ENCODE measurements at places on chromosomes 4 and X.

DNA sequence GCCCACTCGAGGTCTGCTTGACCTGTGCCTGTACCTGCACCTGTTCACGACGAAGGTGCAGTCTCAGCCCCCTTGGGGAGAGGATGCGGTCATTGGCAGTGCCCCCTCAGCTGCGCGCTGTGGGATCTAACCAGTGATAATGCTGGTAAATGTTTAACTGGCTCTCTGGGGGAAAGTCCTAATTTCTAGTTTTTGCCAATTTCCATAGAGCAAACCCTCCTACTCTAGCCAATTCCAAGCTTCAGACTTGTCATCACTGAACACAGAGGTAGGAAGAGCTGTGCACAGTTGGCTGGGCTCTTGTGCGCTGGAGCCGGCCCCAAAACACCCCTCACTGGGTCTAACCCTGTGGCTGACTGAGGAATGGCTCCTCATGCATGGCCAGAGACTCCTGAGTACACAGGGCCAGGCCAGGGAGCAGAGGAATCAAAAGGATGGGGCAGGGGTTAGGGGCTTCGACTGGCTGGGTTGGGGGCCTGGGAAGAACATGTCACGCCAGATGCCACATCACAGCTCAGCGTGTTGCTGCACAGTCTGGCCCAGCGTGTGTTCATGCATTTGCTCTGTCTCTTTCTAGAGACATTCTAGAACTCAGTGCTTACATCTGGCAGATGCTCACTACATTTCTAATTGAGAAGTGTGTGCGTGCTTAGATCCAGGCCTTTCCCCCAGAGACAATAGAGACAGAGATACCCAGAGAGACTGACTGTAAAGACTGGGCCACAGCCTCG, 270.8 kb downstream of the BCOR start:
- no peak for DNase-seq

- DNase-seq: peak; percentile 35
Measured at GRCh38 chr4:182724414-182724813, 192.8 kb downstream of the DCTD start.

DNA sequence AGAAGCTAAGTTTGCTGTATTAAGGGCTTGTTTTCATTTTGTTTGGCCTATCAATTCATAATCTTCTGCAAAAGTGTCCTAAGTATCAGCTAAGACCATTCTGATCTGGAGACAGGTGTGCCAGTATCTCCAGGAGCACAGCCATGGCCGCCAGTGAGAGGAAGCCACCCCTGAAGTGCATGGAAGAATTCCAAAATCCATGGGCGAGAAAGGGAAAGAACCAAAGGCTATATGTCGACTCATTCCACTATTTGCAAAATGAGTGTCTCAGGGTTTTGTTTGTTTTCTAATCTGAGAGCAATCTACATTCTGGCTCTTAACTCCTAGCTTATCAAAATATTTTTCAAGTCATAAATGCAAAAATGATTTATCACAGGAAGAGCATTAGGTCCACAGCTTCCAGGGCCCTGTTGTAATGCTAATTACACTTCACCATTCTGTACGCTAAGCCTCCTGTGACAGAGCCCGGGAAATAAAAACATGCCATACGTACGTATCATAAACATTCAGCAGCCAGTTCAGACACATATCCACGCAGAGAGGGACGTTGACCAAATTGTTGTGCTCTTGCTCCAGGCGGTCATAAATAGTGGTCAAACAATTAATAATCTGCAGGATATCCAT, 137.3 kb upstream of the FTHL17 start:
- DNase-seq: no peak

DNA sequence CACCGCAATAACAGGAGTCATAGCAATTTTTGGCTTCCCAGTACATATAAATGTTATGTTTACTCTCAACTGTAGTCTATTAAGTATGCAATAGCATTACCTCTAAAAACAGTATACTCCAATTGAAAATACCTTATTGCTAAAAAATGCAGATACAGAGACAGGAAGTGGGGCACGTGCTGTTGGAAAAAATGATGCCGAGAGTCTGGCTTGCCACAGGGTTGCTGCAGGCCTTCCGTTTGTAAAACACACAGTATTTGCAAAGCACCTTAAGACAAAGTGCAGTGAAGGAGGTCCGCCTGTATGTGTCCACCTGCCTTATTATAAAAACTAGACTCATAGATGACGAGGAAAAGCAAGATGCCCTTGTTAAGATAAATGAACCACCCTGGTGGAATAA, 23.5 kb downstream of the CD99 start:
- DNase-seq: no peak

DNA sequence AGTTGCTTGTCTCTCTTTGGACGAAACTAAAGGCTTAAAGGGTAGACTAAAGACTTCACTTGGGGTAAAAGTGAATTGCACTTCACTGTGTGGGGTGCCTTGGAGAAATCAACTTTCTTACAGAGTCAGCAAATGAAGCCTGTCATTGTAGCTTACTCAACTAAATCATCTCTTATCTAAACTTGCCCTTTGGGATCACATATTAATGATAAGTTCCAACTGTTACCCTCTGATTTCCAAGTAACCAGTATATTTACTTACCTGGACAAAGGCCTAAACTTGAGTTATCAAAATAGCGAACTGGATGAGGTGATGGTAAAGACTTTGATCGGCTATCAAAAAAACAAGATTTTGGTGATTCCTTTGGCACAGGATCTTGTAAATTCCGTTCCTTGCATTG, 8.9 kb upstream of the BDH2 start:
- DNase-seq: no peak

GRCh38 chr4:6716018-6716911, at the start of gene BLOC1S4:
Gene BLOC1S4 (plus strand): TSS chr4:6716174. CDS start chr4:6716210, 36 bp downstream.
- DNase-seq: peak; percentile 80

DNA sequence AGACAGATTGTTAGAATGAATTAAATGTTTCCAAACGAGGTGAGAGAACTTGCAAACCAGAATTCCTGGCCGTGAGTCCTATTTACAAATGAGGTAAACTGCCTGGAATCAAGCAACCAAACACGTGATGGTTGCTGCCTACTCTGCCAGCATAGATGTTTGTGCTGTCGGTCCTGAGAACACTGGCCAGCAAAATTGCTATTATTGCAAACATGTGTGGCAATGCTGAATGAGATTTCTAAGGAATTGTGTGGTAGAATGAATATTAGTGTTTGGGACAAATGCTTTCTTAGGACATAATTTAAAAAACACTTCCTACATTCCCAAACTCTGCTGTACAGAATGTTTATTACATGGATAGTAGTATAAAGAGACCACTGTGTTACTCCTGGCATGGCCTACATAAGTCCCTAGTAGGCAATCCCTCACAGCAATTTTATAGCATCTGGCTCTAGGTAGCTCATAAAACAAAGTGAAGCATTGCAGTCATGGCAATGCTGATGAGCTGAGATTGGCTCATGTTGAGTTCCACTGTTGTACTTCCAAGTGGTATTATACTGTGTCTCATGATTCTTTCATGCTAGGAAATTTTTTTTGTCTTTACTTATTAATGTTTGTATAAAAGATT, 605.2 kb upstream of the EPHA5 start:
- no peak for DNase-seq

DNA sequence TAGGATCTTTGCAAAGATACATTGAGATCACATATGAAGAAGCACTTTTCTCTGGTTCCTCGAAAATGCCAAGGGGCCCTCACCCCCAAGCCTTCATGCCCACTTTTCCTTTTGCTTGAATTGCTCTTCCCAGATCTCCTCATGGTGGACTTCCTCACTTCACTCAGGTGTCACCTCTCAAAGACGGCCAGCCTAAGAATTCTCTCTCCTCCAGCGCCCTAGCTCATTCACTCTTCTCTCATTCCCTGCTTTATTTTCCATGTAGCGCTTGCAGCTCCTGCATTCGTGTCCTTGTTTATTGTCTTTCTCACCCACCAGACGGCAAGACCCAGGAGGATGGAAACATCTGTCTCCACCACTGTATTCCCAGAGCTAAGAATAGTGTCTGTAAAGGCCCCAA, 32.9 kb downstream of the CCKAR start:
- no peak for DNase-seq

GRCh38 chr4:61533140-61533539, 333.0 kb downstream of the ADGRL3 start:
- no peak for DNase-seq

DNA sequence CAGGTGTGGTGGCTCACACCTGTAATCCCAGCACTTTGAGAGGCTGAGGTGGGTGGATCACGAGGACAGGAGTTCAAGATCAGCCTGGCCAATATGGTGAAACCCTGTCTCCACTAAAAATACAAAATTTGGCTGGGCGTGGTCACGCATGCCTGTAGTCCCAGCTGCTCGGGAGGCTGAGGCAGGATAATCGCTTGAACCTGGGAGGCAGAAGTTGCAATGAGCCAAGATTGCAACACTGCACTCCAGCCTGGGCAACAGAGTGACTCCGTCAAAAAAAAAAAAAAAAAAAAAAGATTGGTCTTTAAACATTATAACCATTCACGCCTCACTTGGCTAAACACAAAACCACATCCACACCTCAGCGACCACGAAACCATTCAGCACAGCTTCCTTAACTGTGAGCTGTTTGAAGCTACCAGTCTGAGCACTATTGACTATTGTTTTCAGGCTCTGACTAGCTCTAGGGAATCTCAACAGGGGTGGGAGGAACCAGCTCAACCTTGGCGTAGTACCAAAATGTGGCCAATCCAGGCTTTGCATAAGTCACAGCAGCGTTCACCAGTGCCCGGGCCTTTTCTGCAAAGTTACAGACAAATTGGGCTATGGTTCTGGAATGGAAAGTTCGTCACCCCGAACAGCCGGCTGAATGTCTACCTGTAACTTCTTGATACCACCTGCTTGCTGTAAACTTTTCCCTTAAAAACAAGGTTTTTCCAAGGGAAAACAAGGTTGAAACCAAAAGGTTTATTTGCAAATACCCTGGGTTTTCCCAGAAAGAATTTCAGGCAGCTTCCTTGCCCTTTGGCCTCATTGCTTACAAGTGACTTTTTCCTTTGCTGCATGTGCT, 73.6 kb upstream of the DHX15 start:
- no peak for DNase-seq

GRCh38 chrX:48937054-48937907, 18.5 kb upstream of the PIM2 start:
- no peak for DNase-seq

DNA sequence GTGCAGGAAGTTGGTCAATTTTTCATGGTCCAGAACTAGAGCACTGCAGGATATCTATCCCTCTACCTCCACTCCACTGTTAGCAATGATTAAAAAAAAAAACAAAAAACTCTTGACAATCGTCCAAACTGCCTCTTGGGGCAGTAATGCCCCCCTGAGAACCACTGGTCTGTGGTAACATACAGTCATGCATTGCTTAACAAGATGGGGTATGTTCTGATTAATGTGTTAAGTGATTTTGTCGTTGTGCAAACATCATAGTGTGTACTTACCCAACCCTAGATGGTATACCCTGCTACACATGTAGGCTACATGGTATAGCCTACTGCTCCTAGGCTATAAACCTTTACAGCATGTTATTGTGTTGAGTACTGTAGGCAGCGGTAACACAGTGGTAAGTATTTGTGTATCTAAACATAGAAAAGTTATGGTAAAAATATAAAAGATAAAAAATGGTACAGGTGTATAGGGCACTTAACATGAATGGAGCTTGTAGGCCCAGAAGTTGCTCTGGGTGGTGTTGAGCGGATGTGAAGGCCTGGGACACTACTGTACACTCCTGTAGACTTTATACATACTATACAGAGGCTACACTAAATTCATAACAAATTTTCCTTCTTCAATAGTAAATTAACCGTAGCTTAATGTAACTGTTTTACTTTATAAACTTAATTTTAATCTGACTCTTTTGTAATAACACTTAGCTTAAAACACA, 34.1 kb downstream of the ART3 start:
- no peak for DNase-seq

DNA sequence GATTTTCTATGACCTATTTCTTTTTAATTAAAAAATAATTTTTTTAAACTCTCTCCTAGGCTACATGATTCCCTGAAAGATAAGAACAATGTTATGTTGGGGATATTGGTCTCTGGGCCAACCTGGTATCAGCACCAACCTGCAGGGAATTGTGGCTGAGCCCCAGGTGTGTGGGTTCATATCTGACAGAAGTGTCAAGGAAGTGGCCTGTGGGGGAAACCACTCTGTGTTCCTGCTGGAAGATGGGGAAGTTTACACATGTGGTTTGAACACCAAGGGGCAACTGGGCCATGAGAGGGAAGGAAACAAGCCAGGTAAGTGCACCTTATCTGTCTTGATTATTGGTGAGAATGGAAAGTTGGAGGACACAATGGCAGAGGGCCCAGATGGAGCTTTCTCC, 13.5 kb downstream of the HERC3 start:
- no peak for DNase-seq

GRCh38 chr4:86582410-86582809, 11.7 kb upstream of the PTPN13 start:
- no peak for DNase-seq

DNA sequence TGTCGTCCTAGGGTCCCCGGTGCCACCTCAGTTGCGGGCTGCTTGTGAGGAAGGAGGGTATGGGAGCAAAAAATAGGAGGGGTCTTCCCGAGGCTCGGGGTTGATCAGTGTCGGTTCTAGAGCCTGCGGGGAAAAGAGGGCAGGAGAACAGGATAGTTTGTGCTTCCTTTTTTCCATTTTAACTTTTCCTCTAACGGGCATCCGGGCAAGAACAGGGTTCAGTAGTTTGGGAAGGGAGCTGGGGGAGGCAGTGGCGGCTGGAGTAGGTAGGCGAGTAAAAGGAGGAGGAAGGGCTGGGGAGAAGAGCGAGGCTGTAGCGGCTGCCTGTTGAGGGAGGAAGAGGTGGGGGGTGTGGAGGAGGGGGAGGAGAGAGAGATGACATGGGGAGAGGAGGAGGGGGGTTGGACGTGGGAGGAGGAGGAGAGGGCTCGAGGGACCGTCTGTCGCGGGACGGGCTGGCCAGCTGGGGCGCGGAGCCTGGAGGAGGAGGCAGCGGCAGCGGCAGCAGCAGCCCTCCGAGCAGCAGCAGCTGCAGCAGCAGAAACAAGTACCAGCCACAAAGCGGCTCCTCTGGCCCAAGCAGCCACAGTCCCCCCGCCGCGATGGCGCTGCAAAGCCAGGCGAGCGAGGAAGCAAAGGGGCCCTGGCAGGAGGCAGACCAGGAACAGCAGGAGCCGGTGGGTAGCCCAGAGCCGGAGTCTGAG, at the start of gene SLC16A2:
SLC16A2 (plus strand) TSS at position 458 of the 704 bp plus-strand sequence; CDS start at position 603, 145 bp downstream.
- DNase-seq: peak; percentile 51

GRCh38 chr4:165921546-165921945, 48.5 kb downstream of the TLL1 start:
- no peak for DNase-seq

DNA sequence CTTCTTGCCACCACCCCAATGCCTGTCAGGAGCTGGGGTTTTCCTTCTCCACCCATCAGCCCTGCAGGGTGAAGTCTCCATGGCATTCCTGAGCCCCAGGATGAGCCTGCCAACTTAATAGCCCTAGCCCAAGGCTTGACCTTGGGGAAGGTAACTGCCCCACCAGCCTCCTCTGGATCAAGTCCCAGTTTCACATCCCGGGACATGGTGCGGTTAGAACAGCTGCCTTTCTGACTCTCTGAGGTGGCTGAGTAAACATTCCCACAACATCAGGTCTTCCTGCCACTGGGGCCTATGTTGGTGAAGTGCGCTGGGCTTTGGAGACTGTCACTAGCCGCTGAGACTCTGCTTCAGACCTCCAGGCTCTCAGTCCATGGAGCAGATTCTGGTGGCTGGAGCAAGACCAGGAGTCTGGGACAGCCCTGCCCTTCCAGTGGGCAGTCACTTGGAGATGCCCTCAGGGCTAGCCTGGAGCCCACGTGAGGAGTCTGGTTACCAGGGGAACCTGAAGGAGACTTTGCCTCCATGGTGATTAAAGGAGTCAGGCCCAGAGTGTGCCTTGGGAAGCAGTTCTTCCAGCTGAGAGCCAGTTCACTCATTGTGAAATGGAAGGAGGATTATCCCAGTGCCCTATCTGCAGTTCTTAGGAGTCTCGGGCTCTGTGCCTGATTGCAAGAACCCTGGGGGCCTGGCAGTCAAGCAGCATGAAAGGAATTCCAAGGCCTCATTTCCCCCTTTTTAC, 56.8 kb downstream of the SMIM20 start:
- no peak for DNase-seq

All from GM04504 (cell line).